MCF 10A (cell line): ENCODE measurements at places on chromosomes 4 and X. TPM values are rescaled to one million over a fixed set of nuclear protein-coding genes. Genes with fewer than 3 reads are reported as not detected.
A peak's percentile ranks its signal among the peaks of the same experiment; 100 is the strongest.

- H3K36me3 ChIP-seq, result peaks cover 7% of the 10 kb centered on the region
- no peak for DNase-seq
- H3K4me1 ChIP-seq, result no peaks in the 10 kb centered on the region
- H3K4me3 ChIP-seq, result no peak overlapping the region
Observed at GRCh38 chr4:105162123-105162796, 15.6 kb downstream of the TET2 start.

DNA sequence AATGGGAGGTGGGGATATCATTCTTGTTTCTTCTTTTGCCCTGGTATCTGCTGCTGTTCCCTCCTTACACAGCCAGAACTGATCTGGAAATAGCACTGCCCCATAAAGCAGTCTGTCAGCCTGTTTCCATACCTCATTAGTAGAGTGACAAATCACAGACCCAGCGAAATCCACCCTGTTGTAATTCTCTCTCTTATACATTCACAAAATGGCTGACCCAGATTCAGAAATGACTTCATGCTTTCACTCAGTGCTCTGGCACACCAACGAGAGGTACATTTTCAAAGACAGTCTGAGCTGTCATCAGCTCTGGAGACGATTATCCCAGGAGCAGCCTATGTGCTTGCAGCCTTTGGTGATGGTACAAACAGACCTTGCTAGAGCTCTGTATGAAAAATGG lies 164.6 kb downstream of the AFF2 start:
- no peak overlapping the region for H3K27ac ChIP-seq
- H3K4me3 ChIP-seq, result no peak overlapping the region
- no peak for DNase-seq
- no peaks in the 10 kb centered on the region for H3K36me3 ChIP-seq
- no peaks in the 10 kb centered on the region for H3K27me3 ChIP-seq

IRF2 gene
- 20.8 and 29.0 TPM in 2 replicates for total RNA-seq

CT47B1 gene
- total RNA-seq, result not detected in 2 replicates

ATP2B3 gene
- total RNA-seq, result not detected in 2 replicates

FGFR3 gene
- 2.5 and 6.5 TPM in 2 replicates for total RNA-seq

GRCh38 chr4:158193171-158193749 lies 17.0 kb upstream of the TMEM144 start:
- H3K4me3 ChIP-seq, result no peak overlapping the region
- DNase-seq, result peak; percentile 60
- no peak overlapping the region for H3K27ac ChIP-seq
- H3K36me3 ChIP-seq, result peaks cover 26% of the 10 kb centered on the region
- H3K4me1 ChIP-seq, result no peaks in the 10 kb centered on the region

- DNase-seq, result no peak
- peaks cover 24% of the 10 kb centered on the region for H3K36me3 ChIP-seq
- H3K4me1 ChIP-seq, result peaks cover 5% of the 10 kb centered on the region
- H3K4me3 ChIP-seq, result no peak overlapping the region
- no peak overlapping the region for H3K27ac ChIP-seq
- H3K27me3 ChIP-seq, result peaks cover 25% of the 10 kb centered on the region
Observed at GRCh38 chrX:15328821-15329220, 6.5 kb downstream of the PIGA start.

DNA sequence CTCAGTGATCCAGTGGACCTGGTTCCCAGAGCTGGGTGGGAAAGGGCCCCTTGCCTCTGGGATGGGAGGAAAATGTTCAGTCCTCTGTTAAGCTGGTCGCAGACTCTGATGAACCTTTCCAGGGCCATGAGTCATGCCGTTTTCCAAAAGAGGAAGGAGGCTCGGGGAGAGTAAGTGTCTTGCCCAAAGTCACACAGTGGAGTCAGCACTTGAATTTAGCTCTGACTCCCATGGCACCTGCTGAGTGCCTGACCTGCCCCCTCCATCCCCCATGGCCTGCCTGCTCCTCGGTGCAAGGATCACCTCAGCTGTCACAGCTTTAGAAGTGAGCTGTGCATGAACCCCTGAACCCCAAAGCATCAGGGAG lies 14.0 kb upstream of the KIAA0232 start:
- H3K4me1 ChIP-seq, result peaks cover 48% of the 10 kb centered on the region
- peak overlapping the region; percentile 42 for H3K27ac ChIP-seq
- no peaks in the 10 kb centered on the region for H3K36me3 ChIP-seq

FAM13A gene
- 10.0 and 11.1 TPM in 2 replicates for total RNA-seq

GRCh38 chr4:175614890-175615289 lies 197.2 kb downstream of the GPM6A start:
- no peaks in the 10 kb centered on the region for H3K4me1 ChIP-seq
- no peaks in the 10 kb centered on the region for H3K36me3 ChIP-seq
- H3K4me3 ChIP-seq, result no peak overlapping the region
- no peak overlapping the region for H3K27ac ChIP-seq

- H3K27ac ChIP-seq, result no peak overlapping the region
- DNase-seq, result no peak
- H3K36me3 ChIP-seq, result no peaks in the 10 kb centered on the region
Observed at GRCh38 chrX:6783912-6784311, 249.0 kb upstream of the VCX3A start.

DNA sequence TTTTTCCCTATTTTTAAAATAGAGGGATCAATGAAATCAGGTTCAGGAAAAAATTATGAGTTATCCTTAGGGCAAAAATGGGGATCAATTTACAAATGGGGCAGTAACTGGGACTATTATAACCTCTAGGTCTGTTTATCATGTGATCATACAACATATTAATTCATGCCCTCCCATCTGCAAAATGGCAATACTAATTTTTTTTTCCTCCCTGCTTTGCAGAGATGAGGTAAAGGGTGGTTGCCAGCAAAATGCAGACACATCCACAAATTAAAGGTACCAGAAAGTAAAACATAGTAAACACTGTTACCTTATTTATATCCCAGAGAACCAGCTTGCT lies 467 bp downstream of the HSD17B11 start:
- no peaks in the 10 kb centered on the region for H3K27me3 ChIP-seq
- H3K4me3 ChIP-seq, result peak overlapping the region; percentile 93
- DNase-seq, result no peak
- peaks cover 9% of the 10 kb centered on the region for H3K36me3 ChIP-seq

IL21 gene
- total RNA-seq, result not detected in 2 replicates

- H3K4me3 ChIP-seq, result no peak overlapping the region
- no peaks in the 10 kb centered on the region for H3K27me3 ChIP-seq
- H3K36me3 ChIP-seq, result peaks cover 5% of the 10 kb centered on the region
Observed at GRCh38 chr4:38530486-38530885, 133.5 kb upstream of the KLF3 start.

GRCh38 chrX:133658293-133658911 lies 243.1 kb upstream of the GPC4 start:
- peaks cover 41% of the 10 kb centered on the region for H3K27me3 ChIP-seq
- H3K27ac ChIP-seq, result no peak overlapping the region
- no peaks in the 10 kb centered on the region for H3K36me3 ChIP-seq

GPC3 gene
- 0.32 and 0.37 TPM in 2 replicates for total RNA-seq

HSD17B13 gene
- not detected in 2 replicates for total RNA-seq

DNA sequence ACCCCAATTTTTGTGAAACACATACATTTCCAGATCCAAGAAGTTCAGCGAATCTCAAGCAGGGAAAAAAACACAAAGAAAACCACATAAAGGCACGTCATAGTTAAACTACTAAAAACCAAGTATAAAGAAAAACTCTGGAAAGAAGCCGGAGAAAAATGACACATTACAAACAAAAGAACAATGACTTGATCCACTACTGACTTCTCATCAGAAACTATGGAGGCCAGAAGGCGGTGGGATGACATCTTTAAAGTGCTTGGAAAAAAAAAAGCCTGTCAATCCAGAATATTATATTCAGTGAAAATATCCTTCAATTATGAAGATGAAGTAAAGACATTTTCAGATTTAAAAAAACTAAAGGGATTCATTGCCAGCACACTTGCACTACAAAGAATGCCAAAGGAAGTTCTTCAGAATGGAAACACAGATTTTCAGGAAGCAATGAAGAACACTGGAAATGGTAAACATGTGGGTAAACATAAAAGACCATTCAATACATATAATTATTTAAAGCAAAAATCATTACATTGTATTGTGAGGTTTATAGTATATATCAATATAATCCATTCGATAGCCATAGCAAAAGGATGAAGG lies 32.6 kb upstream of the PPP2R2C start:
- peaks cover 34% of the 10 kb centered on the region for H3K27me3 ChIP-seq
- H3K4me1 ChIP-seq, result no peaks in the 10 kb centered on the region
- H3K27ac ChIP-seq, result no peak overlapping the region
- no peaks in the 10 kb centered on the region for H3K36me3 ChIP-seq

DNA sequence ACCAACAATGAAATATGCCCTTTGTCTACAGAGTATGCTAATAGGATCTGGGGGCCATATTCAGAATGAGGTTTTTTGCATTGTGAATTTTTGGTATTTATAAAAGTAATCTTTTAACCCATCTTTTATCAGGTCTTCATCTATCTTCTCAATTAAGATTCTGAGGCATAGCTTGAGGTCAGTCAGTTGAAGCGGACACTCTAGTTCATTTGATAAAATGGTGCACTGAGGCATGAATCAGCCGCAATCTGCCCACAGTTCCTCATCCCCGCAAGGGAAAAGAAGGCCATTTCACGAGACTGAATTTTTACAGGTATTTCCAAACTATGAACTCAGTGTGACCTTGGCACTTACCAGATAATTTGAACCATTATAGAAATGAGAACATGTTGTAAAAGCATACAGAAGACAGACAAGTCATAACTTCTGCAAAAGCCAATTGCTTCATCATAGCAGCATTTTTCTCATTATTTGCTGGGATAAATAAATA lies 19.3 kb upstream of the VCX2 start:
- H3K27ac ChIP-seq, result no peak overlapping the region
- no peaks in the 10 kb centered on the region for H3K4me1 ChIP-seq
- H3K36me3 ChIP-seq, result no peaks in the 10 kb centered on the region
- DNase-seq, result no peak
- H3K27me3 ChIP-seq, result no peaks in the 10 kb centered on the region

SSX2 gene
- not detected in 2 replicates for total RNA-seq

- H3K27me3 ChIP-seq, result no peaks in the 10 kb centered on the region
- no peak overlapping the region for H3K27ac ChIP-seq
- peaks cover 52% of the 10 kb centered on the region for H3K36me3 ChIP-seq
- no peak for DNase-seq
Observed at GRCh38 chr4:169716677-169717076, 41.1 kb downstream of the HPF1 start.

NAA11 gene
- total RNA-seq, result not detected in 2 replicates

CPE gene
- total RNA-seq, result 8.3 and 9.1 TPM in 2 replicates

DNA sequence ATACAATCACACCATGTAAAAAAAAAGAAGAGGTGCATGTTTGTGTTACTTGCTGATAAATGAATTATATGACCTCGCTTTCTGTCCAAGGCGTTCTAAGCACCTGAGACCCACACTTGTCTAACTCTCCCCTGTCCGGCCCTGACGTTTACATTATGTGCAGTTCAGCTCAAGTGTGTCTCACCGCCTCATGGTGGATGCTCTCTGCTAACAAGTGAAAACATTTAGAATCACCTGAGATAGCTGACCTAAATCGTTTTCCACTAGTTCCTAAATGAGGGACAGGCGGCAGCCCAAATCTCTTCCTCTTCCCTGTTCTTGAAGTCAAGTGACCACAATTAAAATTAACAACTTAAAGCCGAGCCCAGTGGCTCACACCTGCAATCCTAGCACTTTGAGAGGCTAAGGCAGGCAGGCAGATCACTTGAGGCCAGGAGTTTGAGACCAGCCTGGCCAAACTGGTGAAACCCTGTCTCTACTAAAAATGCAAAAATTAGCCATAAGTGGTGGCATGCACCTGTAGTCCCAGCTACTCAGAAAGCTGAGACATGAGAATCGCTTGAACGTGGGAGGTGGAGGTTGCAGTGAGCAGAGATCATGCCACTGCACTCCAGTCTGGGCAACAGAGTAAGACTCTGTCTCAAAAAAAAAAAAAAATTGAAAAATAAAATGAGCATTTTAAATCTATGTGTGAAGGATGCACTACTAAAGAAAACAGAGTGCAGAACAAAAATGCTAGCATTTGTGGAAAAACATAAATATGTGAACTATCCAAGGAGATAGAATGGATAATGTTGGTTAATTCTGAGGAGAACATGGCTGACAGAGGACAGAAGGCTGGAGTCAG lies 3.9 kb upstream of the TIFA start:
- H3K4me3 ChIP-seq, result no peak overlapping the region
- no peaks in the 10 kb centered on the region for H3K27me3 ChIP-seq
- H3K4me1 ChIP-seq, result no peaks in the 10 kb centered on the region
- H3K27ac ChIP-seq, result no peak overlapping the region
- DNase-seq, result no peak
- H3K36me3 ChIP-seq, result peaks cover 6% of the 10 kb centered on the region

- no peaks in the 10 kb centered on the region for H3K36me3 ChIP-seq
- no peak for DNase-seq
Observed at GRCh38 chrX:135513130-135513515, 7.3 kb upstream of the INTS6L start.

DNA sequence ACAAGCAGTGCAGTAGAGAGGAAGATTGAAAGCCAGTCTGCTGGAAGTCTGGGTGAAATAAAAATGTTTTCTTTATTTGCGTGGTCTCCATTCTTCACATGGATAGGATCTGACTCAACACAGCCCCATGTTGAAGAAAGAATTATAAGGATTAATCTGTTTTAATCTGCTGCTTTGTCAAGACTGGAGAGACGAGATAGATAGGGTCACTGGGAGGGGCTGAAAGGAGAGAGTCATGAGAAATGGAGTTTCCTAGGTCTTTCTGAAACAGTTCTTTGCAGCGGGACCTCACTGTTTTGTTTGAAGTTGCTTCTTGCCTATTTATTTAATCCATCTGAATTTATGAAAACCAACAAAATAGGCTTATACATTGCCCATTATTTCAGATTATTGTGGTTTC lies 32.4 kb upstream of the RHOH start:
- H3K36me3 ChIP-seq, result no peaks in the 10 kb centered on the region
- no peak overlapping the region for H3K4me3 ChIP-seq
- H3K27me3 ChIP-seq, result no peaks in the 10 kb centered on the region
- no peak overlapping the region for H3K27ac ChIP-seq
- DNase-seq, result no peak
- H3K4me1 ChIP-seq, result no peaks in the 10 kb centered on the region

- H3K4me3 ChIP-seq, result no peak overlapping the region
- H3K36me3 ChIP-seq, result no peaks in the 10 kb centered on the region
- DNase-seq, result no peak
- H3K27me3 ChIP-seq, result no peaks in the 10 kb centered on the region
- peaks cover 13% of the 10 kb centered on the region for H3K4me1 ChIP-seq
Observed at GRCh38 chr4:86015412-86016350, 344.2 kb downstream of the MAPK10 start.

GPR143 gene
- total RNA-seq, result 0.77 and 0.93 TPM in 2 replicates

DNA sequence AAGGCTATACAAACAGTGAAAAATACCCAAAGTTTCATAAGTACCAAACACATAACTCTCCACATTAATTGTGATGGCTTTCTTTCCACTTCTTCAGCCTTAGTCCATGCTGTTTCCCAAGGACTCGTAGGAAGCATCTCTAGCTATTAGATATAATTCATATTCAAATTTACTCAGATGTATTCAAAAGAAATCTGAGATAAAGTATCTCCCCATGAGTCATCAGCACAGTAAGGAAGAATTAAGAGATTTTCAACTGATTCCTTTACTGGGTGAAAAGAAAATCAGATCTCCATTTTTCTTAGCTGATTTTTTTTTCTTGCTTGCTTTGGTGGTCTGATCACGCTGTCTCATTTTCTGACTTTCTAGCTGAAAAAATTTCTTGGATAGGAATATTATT lies 71.7 kb downstream of the MID1 start:
- DNase-seq, result no peak
- H3K4me3 ChIP-seq, result no peak overlapping the region
- H3K27ac ChIP-seq, result no peak overlapping the region
- peaks cover 13% of the 10 kb centered on the region for H3K4me1 ChIP-seq
- no peaks in the 10 kb centered on the region for H3K36me3 ChIP-seq
